ENCODE measurements at places on chromosomes 7 and 10. TPM values are rescaled to one million over a fixed set of nuclear protein-coding genes. Genes with fewer than 3 reads are reported as not detected.

The METTL2B gene
- total RNA-seq = 29.9 TPM

The FAM25G gene
- not detected for total RNA-seq

The OIT3 gene
- not detected for total RNA-seq

The CYP2W1 gene
- not detected for total RNA-seq

DNA sequence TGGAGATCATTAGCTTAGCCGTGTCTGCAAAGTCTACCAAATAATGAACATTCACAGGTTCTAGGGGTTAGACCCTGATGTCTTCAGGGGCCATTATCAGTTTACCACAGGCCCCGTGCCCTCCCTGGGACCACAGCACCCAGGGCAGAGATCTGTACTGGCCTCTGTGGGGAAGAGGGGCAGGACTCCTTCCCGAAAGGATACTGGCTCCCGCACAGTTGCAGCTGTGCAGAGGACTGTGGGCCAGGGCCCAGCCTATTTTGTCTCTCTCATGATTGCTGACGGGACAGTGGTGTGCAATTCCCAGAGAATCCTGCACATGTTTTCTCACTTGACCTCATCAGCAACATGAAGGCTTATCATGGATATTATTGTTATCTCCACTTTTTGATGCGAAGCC lies 243.9 kb downstream of the GLRX3 start:
- no peak for DNase-seq

DNA sequence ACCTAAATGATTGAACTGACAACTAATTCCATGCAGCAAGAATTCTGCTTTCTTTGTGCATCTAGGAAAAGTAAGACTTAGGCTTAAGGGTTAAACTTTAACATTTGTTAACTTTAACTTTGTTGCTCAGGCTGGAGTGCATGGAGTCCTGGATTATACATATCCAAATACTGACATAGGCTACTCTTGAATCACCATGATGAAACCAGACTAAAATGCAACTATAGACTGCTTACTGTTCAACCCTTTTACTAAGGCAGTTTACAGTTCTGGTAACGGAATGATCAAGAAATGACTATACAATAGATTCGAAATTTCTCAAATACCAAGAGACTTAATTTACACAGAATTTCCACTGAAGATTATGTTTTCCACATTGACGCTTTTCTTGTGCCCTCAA lies 52.0 kb downstream of the PUS7 start:
- DNase-seq = no peak

- DNase-seq = peak; percentile 86
These were observed 598 bp downstream of the MCMBP start for GRCh38 chr10:119871881-119872609.

- DNase-seq = no peak
These were observed 46.9 kb downstream of the ATE1 start for GRCh38 chr10:121880895-121881294.

- DNase-seq = peak; percentile 23
These were observed 58.4 kb downstream of the JCAD start for GRCh38 chr10:30000802-30001571.

GRCh38 chr10:72638586-72639440 lies 12.9 kb upstream of the MICU1 start:
- DNase-seq = no peak

DNA sequence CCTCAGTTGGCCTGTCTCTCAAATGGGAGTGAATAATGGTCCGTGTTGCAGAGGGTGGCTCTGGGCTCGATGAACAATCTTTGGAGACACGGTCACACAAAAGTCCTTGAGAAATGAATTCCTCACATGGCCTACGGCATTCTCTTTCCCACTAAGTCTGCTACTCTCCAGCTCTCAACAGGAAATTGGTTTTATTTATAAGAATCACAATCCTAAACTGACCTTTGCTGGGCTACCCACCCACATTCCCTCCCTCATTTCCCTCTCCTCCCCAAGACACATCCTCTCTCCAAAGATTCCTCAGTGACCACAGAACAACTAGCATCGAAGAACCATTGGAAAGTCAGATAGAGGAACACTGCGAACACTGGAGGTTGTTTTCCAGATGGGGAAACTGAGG lies 4.7 kb downstream of the AFAP1L2 start:
- DNase-seq = no peak

Measured in thyroid gland (tissue), 4 donors.